Naive B cell (primary cell): ENCODE measurements at places on chromosomes 12 and 14.

- DNase-seq: no peak
Measured at GRCh38 chr12:114911196-114911595, 227.2 kb upstream of the TBX3 start.

DNA sequence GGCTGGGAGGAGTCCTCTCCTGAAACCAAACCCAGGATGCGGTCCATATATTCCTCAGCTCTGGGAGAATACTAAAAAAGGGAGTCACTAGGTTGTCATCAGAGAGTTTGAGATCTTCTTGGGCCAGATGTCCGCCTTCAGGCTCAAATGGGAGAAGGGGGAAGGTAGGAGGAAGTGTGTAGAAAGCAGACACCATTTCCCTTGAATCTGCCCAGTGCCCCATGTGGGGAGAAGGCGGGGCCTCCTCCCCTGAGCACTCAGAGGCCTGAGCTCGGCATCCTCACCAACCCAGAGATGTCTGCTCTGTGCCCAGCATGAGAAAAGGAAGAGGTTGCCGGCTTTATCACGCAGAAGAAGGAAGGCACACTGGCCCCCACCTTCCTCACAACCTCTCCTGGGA is 37.3 kb downstream of the LTBP2 start:
- no peak for DNase-seq

DNA sequence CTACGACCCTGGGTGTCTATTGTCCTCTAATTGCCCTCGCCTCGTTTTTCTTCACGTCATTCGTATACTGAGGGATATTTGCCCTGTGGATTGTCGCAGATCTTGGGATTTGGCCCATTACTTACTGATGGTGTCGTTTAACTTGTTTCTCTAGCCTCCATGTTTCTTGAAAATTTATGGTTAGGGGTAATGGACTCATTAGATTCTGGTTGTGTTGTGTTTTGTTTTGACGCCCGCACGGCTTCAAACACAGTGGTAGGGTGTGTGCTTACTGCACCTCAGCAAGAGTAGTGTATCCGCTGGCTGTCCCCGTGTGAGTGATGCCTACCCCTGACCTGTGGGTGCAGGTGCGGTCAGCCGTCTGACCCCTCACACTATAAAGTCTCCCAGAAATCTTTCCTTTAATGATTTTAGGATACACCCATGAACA is 874 bp upstream of the RNU6-8 start:
- DNase-seq: peak; percentile 12

- DNase-seq: no peak
Measured at GRCh38 chr12:54127538-54128259, 61.1 kb downstream of the SMUG1 start.

- DNase-seq: no peak
Measured at GRCh38 chr14:65214741-65215140, 112.4 kb upstream of the MAX start.

GRCh38 chr12:91511795-91512420 is 329.3 kb upstream of the DCN start:
- no peak for DNase-seq

DNA sequence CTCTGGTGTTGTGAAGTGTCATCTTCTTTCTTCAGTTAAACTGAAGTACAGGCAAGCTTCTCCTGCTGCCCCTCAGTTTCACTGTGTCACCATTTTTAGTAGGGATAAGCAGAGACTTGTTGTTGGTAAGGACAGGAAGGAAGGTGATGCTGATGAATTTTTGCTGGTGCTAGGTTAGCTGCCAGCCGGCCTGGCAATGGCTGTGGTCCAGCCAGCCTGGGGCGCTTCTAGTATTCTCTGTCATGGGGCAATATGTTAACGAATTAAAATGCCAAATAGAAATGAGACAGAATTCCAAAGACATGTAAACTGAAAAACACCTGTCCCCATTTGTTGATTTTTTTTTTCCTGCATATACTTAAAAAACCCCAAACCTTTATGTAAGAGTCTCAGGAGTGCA is 602.9 kb downstream of the DIO2 start:
- DNase-seq: no peak

DNA sequence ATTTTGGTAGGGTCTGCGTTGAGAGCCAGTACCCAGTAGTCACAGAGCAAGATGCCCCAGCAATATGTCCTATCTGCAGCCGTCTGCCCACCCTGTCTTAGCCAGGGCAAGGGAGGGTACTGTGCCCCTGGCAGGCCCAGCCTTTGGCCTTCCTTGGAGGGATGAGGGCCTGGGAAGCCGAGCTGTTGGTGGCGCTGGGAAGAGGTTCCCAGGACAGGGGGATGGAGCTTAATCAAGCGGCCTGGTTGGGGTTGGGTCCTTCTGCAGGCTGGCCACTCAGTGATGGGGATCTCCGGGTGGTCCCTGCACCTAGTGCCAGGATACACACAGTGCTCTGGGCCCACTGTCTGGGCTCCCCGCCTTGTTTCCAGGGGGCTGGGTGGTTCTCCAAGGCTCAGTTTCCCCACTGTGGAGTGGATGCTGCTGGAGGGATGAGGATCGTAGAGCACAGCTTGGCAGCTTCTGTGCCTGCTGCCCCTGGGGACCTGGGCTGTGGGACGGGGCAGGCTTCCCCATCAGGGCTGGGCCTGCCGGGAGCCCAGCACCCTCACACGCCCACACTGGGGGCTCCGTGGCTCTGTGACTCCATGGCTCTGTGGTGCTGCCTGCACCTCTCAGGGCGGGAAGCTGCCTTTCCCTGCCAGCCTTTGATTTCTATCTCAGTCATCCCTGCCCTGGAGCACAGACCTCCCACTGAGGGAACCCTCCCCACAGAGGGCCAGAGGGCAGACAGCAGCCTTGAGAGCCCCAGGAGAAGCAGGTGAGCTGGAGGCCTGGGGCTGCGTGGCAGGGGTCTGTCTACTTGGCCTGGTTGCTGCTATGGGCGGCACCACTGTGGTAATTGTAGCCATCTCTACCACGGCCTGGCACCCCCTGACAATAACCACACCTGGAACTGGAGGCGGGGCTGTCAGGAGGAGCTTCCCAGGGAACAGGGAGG is 357.0 kb downstream of the TMEM121 start:
- DNase-seq: no peak

GRCh38 chr12:29818916-29819623 is 35.3 kb upstream of the TMTC1 start:
- no peak for DNase-seq

- no peak for DNase-seq
Measured at GRCh38 chr12:21675096-21675495, 17.5 kb upstream of the LDHB start.

DNA sequence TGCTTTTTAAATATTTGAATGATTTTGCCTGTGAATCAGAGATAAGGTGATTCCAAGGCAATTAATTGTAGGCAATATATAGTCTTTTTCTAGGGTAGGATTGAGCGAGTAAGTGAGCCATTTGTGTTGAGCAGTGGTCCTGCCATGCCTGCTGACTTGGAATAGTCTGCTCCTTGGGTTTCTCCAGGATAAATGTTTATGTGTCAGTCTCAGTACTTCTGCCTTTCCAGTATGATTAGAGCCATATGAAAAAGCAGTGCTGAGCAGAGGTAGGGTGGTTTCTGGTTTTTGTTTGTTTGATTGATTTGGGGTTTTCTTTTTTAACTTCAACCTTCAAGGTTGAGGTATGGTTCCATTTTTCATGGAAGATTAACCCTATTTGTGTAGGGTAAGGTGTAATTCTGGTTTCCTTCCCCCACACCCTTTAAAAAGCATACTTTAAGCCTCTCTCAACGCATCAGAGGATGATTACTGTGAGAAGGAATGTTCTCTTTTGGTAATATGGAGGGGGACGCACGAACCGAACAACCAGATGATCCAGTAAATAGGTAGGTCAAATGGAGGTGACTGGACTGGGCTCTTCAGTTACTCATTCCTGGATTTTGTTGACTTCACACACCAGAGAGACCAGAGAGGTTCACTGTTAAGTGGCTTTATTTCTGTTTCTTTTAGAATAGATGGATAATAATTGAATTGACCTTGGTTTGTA is 22.7 kb downstream of the FRMD6 start:
- DNase-seq: no peak

DNA sequence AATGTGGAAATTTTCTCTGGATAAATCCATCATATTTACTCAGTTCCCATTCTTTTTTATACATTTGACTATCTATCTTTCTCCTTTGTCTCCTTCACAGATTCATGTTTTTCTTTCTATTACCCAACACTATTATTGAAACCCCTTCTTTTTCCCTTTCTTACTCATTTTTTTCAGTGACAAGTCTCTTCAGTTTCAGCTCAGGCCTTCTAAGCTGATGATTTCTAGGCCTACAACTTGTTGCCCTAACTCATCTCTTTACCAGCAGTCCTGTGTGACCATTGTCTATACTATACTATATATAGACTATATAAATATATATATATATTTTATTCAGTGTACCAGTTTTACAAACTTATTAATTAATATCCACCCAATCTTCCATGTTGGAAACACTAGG is 31.8 kb downstream of the SLC16A7 start:
- DNase-seq: no peak

DNA sequence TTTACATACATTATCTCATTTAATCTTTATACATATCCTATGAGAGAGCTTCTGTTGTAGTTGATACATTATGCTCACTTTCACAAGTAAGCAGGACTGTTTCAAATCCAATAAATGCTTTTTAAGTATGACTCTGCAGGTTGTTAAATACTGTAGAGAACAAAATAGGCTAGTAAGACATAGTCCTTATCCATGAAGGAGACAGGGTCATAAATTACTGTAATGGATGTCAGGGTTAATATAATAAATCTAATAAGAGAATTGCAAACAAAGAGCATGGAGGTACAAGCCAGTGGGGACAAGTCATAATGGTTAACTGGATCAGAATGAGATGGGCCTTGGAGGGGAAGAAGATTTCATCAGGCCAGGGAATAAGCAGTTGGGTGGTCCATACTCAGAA is 303.8 kb upstream of the RGS6 start:
- no peak for DNase-seq

DNA sequence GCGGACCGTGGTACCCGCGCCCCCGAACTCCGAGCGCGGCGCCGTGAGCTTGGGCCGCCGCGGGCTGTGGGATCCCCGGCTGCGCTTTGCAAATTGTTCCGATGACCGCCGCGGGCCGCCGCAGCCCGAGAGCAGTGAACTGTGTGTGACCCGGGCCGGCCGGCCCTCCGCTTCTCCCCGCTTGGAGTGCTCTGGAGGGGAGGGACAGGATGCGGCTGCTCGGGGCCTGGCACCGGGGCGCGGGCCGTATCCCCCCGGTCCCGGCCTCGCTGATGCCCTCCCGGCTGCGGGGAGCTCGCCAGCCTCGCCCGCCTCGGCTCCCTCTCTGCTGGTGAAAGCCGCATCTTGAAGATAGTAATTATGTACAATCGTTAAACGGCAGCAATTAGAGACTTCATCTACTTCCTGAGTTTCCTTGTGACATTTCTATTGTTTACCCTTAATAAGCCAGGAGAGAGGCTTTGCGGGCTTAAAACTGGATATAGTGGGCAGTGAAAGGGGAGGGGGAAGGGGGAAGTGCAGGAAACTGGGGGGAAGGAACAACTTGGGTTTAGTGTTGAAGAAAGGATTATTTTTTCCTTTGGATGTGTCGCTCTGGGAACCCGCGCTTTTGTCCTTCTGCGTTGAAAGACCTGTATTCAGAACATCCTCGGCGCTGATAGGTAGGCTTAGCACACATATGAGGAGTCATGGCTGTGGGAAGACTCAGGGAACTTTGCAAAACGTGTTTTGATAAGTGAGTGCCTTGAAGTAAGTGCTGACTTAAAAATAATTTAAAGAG is 1.2 kb downstream of the PELI2 start:
- DNase-seq: peak; percentile 31

- no peak for DNase-seq
Measured at GRCh38 chr12:121282072-121282742, 14.3 kb downstream of the CAMKK2 start.

DNA sequence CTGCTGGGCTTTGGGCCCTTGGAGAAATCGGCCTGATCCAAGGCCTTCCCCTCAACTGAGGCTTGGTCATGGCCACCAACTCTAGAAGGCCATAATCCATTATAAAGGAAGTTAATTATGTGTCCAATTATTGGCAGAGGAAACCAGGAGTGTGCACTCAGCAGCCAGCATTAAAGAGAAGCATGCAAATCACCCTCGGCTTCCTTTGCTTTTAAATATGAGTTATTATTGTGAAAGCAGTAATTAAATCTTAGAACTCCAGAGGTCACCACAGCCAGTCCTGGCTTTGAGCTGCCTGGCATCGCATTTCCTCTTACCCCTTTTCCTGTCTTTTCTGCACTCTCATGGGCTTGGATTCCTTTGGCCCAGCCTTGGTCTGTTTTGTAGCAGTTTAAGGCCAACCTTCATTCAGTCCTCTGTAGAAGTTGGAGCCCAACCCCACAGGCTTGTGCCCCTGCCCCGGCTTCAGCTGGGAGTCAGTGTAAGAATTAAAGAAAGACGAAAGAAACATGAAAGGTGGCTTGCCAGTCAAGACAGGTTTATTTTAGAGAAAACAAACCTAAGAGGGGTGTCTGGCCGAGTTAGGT is 14.7 kb upstream of the KRT86 start:
- DNase-seq: no peak

DNA sequence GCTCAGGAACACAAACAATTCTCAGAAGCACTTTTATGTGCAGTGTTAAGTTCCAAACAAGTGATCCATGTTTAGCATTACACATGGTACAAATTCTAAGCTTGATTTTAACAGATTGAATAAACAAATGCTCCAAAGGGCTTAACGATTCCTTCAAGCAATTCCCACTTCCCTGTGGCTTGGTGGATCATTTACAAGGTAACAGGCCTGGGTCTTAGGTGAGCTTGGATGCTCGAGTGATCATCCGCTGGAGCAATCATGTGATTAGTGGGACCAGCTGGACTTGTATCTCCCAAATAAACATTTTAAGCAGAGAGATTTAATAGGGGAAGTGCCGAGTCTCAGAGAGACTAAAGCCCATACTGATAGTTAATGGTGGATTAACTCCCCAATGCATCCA is 70.7 kb downstream of the CALM1 start:
- no peak for DNase-seq

- no peak for DNase-seq
Measured at GRCh38 chr12:103498990-103499389, 3.2 kb upstream of the C12orf42 start.

GRCh38 chr12:119117936-119118335 is 60.8 kb upstream of the HSPB8 start:
- no peak for DNase-seq

DNA sequence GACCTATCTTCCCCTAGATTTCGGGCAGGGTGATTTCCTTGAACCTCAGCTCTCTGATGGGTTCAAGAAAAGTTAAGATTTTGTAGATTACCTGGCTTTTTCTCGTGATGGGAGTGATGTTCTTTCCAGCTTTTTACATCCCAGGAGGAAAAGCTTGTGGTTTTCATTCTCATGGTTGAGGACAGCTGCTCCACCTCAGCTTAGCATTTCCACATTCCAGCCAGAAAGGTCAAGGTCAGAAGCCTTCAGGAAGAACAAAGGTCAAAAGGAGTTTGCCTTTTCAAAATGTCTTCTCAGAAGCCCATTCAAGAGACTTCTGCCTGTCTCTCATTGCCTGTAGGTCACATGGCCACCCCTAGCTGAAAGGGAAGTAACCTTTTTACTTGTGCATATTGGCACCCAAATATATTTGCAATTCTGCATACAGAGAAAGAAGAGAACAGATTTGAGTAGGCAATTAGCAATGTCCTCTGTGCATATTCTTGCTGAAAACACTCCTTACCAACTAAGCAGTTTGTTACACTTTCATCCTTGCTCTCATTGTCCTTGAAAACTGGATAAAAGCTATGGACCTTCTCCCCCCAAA is 6.6 kb upstream of the ADGRD1 start:
- DNase-seq: no peak

GRCh38 chr14:87494010-87494409 is 499.0 kb downstream of the GALC start:
- no peak for DNase-seq

GRCh38 chr12:104608998-104609397 is 152.2 kb downstream of the CHST11 start:
- DNase-seq: no peak

- DNase-seq: no peak
Measured at GRCh38 chr12:115166698-115167315, 482.8 kb upstream of the TBX3 start.
